Testis (tissue), 5 donors: ENCODE measurements at places on chromosomes 7 and 10. TPM values are rescaled to one million over a fixed set of nuclear protein-coding genes. Genes with fewer than 3 reads are reported as not detected.

The FEZF1 gene
- 3.1 TPM for total RNA-seq

GRCh38 chr7:101087334-101088068 lies 2.2 kb downstream of the TRIM56 start:
- DNase-seq, result no peak

DNA sequence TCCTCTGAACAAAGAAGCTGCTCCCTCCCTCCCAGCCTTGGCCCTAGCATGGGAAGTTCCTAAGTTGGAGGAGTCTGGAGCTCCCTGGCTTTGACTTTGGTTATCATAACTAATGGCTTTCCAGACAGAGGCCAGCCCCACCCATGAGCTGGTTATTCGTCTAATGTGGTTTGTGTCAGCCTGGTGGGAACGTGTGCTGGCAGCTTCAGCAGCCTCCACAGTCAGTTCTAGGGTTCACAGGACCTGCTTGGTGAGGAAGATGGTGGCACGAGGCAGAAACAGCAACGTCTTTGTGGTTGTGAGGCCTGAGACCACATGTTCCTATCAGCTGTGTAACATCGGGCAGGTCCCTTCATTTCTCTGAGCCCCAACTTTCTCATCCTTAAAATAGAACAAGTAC lies 103.1 kb downstream of the PAXIP1 start:
- no peak for DNase-seq

DNA sequence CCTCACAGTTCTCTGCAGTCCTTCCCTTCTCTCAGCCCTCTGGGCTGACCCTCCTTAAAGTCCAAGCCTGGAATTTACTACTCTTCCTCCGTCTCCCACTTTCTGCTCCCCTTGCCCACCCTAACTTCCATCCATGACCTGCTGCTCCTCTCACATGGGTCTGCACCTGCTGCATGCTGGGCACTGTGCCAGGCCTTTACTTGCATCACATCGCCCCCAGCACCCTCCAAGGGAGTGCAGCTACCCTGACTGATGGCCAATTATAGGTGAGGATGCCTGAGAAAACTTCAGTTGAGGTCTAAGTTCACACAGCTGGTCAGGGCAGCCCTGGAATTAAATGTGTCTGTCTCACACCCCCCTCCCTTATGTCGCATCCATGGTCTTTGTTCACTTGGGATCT lies 53.6 kb upstream of the ZPBP start:
- DNase-seq, result no peak

DNA sequence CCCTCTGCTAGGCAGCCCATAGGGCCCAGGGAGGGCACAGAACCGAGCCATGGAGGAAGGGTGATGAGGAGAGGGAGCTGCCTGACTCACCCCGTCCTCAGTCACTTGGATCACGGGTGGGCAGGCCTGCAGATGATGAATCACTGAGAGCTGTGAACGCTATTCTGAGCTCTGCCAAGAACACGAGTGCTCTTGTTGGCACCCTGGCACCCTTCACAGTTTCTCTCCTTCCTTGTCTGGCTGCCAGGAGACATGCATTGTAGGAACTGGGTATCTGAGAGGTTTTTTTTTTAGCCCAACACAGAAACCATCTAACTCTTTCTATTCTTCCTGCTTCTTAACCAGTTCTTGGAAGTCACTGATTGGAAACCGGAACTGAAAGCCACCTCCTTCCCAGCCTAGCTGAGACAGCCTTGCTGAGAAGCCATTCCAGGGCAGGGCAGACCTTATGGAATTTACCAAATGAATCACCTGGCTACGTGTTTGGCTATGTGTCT lies 82.1 kb downstream of the SLC37A3 start:
- DNase-seq, result peak; percentile 68

The CYREN gene
- total RNA-seq, result 47.3 TPM

DNA sequence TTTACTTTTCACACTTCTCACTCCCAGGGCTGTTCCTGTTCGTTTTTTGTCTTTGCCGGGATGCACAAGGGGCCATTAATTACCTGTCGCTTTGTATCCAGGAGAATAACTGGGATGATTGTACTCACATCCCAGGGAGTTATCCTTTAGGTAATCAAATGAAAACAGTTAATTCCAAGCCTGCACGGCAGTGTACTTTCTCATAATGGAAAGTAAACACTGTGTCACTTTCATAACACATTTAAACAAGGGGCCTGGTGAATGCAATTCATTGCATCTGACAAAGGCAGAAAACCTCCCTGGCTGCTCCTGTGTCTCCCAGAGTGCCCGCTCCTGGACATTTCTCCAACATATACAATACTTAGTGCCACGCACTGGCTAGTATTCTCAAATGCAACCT lies 138.7 kb upstream of the CELF2 start:
- DNase-seq, result no peak

The GAD2 gene
- total RNA-seq, result 1.0 TPM

DNA sequence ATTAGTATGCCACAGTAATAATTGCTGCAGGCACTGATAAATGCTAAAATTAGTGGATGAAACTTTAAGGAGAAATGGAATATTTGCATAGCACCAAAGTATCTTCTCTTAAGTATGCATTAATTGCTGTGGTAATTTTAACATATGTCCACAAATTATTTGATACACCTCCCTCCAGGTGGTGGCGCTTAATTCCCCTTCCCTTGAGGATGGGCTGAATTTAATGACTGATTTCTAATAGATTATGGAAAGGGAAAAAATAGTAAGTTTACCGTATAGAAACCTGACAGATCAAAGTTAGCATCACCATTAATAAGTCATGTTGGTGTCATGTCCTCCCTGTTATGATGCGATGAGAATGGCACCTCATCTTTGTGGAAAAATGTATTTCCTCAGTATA lies 519.2 kb downstream of the TFEC start:
- DNase-seq, result no peak

DNA sequence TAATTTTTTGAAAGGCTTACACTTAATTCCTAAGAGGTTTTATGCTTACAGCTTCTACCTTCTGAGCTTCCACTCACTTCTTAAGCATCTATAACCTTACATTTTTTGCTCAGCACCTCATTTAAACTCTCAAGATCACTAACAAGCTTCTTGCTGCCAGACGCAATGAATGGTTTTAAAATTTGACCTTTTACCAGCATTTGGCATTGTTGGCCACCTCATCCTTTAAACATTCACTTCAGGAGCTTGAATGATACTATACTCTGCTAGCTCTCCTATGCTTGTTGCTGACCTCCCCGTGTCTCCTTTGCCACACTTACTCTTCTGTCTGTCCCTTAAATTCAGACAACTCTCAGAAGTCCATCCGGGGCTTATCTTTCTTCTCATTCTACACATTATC lies 37.7 kb upstream of the ODAD2 start:
- no peak for DNase-seq

DNA sequence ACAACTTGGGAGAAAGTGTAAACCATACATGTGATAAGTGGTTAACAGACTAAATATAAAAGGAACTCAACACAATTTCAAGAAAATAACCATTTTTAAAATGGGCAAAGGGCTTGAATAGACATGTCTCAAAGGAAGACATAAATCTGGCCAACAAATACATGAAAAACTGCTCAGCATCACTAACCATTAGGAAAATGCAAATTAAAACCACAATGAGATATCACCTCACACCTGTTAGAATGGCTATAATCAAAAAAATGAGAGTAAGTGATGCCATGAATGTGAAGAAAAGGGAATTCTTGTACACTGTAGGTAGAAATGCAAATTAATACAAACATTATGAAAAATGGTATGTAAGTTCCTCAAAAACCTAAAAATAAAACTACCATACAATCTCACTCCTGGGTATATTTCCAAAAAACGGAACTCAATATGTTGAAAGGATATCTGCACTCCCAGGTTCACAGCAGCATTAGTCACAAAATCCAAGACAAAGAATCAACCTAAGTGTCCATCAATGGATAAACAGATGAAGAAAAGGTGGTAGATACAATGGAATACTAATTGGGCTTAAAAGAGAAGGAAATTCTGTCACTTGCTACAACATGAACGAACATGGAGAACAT lies 5.6 kb downstream of the SNX13 start:
- no peak for DNase-seq

DNA sequence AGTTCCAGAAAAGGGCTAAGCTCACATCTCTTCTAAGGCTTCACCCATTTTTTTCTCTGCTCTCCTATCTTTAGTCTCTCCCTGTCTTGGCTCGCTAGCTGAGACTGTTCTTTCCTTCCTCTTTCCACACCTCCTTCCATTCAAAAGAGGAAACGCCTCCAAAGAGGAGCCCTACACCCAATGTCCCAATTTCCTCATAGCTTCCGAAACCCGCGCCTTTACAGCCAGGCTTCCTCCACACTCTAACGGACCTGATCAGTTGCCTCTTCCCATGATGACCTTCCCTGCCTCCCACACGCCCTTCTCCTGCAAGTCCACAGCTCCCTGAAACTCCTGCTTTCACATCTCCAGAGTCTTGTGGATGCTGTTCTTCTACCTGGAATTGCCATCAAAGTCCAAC lies 71.7 kb downstream of the COBL start:
- no peak for DNase-seq

- DNase-seq, result no peak
Observed at GRCh38 chr10:76403912-76404311, 972.5 kb downstream of the LRMDA start.

- no peak for DNase-seq
Observed at GRCh38 chr10:126147866-126148587, 240.2 kb downstream of the ADAM12 start.

The TWIST1 gene
- 11.7 TPM for total RNA-seq

GRCh38 chr10:31126593-31126992 lies 94.9 kb upstream of the ZNF438 start:
- DNase-seq, result no peak

DNA sequence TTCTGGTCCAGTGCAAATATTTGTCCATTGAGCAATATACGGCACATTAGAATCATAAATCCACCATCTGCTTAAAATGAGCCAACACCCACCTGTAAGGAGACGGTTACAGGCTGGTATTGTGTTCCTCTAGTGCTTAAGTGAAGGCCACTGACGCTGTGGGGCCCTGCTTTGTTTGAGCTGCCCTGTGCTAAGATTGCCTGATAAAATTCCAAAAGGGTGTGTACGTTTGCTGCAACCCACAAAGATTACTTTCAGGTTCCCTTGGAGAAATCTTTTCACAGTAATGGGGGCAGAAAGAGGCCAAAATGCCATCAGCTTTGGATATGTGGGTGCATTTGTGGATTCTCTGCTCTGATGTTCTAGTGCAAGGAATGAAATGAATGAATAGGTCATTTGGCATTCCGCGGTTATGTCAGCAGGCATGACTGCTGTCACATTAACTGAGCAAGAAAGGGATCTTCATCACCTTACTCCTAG lies 34.4 kb downstream of the AGR3 start:
- DNase-seq, result no peak

DNA sequence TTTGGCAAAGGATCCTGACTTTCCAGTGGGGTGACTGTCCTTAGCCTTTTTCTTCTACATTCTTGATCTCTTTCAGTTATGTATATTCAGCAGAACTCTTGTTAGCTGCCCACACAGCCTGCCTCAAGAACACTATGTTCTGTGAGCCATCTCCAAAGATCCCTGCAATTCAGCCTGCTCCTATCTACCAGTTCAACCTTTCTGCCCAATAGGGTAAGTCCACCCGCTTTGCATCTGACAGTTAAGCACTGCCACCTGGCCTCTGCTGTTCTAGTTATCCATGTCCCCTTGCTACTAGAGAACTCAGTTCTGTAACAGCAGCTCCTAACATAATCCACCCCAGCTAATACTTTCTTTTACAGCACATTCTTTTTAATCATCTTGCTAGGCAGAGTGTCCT lies 13.5 kb downstream of the OR9A2 start:
- DNase-seq, result no peak

GRCh38 chr7:41755096-41755495 lies 52.2 kb upstream of the INHBA start:
- no peak for DNase-seq

The OR2A12 gene
- 0.06 TPM for total RNA-seq

DNA sequence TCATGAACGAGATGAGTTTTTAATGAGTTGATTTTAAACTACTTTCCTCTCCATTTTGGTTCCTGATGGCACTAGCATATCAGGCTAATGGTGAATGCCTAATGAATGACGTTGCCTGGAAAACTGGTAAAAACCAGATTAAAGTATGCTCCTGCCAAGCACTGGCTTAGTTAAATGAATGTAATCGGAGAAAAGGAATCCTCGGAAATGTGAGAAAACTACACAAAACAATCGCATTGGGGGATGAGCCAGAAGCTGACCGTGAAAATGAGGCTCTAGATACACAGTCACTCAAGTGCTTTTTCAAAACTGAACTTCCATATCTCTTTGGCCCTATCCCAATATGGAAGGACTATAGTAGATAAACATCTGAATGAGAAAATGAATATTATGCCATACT lies 153.8 kb upstream of the COL1A2 start:
- no peak for DNase-seq

DNA sequence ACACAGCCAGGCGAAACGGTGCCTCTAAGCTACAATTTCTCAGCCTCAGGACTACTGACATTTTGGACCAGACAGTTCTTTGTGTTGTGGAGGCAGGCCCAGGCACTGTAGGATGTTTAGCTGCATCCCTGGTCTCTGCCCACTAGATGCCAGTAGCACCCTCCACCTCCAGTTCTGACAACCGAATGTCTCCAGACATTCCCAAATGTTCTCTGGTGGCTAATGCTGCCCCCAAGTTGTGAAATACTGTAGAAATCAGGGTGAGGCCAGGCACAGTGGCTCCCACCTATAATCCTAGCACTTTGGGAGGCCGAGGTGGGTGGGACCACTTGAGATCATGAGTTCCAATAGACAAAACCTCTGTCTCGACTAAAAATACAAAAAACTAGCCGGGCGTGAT lies 18.2 kb downstream of the HNRNPF start:
- peak; percentile 51 for DNase-seq

- DNase-seq, result no peak
Observed at GRCh38 chr7:41053820-41054219, 649.1 kb downstream of the INHBA start.

- no peak for DNase-seq
Observed at GRCh38 chr10:31081937-31082840, 50.5 kb upstream of the ZNF438 start.

The DKK1 gene
- total RNA-seq, result 4.1 TPM

The CYP3A5 gene
- total RNA-seq, result 0.12 TPM

The IFIT3 gene
- 5.4 TPM for total RNA-seq

- DNase-seq, result no peak
Observed at GRCh38 chr10:78771260-78771659, 297.5 kb upstream of the ZMIZ1 start.

The OR2A7 gene
- 1.2 TPM for total RNA-seq

- no peak for DNase-seq
Observed at GRCh38 chr7:1557006-1557405, 1.0 kb upstream of the TMEM184A start.

The GNGT1 gene
- not detected for total RNA-seq
